Activated T-cell treated with anti-CD3 and anti-CD28 coated beads, Interleukin-2, amount 50 U/mL, for 48 hours (primary cell): ENCODE measurements at places on chromosomes 6 and 20.
A peak's percentile ranks its signal among the peaks of the same experiment; 100 is the strongest.

DNA sequence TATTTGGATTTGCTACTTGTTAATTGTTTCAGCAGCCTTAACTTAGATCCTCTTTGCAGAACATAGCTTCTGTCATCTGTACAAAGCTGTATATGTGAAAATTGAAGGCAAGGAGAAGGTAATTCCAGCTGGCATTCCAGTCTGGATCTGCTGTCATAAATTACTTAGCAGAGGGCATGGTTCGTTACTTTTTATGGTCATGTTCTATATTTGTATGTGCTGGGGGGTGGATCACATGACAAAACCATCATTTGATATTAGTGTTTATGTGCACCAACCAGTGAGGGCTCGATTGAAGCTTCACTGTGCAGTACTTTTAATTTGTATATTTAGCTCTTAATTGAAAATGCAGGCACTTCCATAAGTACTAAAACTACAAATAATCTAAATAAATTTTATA is 80.2 kb downstream of the CAP2 start:
- DNase-seq: no peak

GRCh38 chr6:46234156-46234556 is 63.4 kb upstream of the ENPP5 start:
- DNase-seq: no peak

GRCh38 chr6:119132261-119132981 is 54.0 kb upstream of the FAM184A start:
- no peak for DNase-seq

- DNase-seq: no peak
Observed at GRCh38 chr6:152391179-152391880, 245.8 kb downstream of the SYNE1 start.

DNA sequence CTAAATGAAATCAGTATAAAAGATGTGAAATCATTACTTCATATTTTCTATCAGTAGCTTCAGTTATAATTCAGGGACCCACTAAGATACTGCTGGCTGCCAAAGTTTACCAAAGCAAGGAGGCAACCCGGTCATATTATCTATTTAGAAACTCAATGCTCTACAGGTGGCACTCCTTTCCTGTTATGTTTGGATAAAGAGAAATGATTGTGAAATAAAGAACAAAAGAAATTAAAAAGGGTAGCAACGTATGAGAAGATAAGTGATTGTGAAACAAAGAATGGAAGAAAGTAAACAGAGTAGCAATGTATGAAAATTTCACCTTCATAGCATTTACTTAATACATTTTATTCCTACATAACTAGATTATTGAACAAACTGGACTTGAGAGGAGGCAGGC is 45.2 kb downstream of the RSPH3 start:
- DNase-seq: no peak

- DNase-seq: no peak
Observed at GRCh38 chr20:13382786-13383185, 161.7 kb downstream of the ISM1 start.

DNA sequence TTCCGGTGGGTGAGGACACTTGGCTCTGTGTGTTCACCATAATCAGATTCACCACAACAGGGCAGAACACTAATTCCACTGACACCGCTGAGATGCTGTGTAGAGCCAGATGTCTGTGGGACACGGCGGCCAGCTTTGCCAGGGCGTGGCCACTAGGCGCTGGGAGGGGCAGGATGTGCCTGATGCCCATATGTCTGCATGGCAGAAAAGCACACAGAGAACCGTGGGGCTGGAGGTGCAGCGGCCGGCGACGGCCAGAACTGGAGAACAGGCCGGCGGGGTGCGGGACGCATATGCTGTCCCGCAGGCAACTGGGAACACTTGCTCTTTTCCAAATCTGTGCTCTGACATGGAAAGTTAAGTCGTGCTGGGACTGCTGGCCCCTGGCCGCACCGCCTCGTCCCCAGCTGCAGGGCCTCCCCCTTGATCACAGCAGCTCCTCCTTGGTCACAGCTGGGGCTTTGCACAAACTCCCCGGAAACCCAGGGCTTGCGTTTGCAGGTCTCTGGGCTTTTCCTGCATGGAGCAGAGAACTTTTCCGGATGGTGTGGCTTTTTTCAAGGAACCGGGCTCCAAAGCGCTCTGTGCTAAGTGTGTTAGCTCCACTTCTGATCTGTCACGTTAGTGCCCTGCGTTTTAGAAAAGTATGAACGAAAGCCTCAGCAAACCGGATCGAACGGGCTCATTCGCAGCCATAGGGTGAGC is 31.1 kb downstream of the NTSR1 start:
- peak; percentile 53 for DNase-seq
